Stimulated activated CD4-positive, alpha-beta T cell treated with anti-CD3 and anti-CD28 coated beads, Interleukin-1b, Interleukin-23, amount 100 ng/mL, for 1 hour (primary cell): ENCODE measurements at places on chromosomes 4 and X.

DNA sequence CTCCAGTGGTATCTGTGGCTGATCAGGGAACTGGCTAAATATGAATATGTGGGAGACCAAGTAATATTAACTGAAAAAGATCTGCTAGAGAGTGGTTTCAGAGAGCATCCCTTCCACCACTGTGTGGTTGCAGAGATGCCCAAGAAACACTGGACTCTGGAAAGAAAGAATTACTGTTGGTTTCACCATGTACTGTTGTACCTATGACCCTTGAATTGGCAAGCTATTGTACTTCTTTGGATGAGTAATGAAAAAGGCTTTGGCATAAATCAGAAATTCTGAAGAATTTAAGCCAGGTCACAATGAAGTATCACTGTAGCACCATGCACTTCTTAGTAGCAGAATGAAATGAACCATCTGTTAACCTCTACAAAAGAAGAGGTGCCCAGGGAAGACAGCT, 134.4 kb upstream of the INTU start:
- no peak for DNase-seq

DNA sequence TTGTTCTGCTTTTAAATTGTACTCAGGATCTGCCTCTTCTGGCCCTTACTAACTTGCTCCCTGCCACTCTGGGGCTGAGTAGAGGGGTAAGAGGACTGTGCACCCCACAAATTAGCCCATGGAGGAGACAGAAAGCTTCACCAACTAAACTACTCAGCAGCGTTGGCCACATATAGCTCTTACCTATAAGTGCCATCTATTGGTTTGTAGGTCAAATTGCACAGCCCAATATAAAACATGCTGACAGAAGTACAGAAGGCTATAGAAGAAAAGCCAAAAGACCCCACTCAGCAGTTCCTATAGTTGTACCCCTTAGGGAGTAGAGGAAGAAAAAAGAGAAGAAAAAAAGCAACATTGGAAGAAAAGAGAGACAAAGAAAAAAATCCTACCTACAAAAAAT, 341.2 kb upstream of the FMR1 start:
- DNase-seq, result no peak

GRCh38 chr4:170420255-170420693, 330.5 kb upstream of the AADAT start:
- no peak for DNase-seq

DNA sequence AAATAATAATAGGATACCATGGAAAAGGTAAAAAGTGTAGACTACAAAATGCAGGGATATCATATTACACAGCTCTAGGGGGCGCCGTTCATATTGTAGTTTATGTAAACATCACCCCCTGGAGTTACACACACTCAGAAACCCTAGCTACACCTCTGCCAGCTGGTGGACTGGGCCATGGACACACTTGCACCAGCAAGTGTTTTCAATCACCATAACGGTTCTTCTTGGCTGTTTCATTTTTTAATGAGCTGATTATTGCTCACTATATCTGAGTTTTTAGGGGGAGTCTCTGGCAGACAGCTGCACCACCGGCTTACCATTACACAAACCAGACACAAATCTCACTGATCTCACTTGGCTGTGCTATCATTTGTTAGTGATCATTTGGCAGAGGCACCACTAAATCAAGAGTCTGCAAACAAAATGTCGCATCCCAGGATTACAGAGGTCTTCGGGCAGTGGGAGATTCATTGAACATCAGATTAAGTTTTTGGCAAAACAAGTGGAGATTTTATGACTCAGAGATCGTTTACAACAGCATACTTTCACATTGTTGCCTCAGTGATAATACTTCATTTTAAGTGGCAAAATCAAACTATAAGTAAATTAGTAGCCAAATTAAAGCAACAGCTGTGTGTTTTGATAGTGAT, 185.7 kb downstream of the UNC5C start:
- DNase-seq, result no peak

DNA sequence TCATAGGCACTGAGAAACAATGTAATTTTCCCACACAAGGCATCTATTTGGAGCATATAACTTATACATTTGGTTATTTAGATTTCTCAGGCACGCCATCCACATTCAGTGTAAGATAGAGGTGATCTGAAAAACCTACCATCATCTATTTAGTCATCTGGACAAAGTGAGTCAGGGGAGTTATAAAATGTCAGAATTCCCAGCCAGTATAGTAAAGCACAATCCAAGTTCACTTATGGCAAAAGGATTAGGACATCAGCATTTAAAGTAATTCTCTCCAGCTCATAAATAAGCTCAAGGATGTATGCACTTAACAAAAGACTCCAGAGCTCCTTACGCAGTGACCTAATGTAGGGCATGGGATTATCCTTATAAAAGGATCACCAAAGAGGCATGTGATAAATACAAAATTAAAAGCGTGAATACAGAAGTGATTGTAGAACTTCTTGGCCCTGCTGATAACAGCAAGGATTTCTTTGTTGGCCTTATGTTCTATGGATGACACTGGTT, 65.3 kb upstream of the DCLK2 start:
- DNase-seq, result no peak

DNA sequence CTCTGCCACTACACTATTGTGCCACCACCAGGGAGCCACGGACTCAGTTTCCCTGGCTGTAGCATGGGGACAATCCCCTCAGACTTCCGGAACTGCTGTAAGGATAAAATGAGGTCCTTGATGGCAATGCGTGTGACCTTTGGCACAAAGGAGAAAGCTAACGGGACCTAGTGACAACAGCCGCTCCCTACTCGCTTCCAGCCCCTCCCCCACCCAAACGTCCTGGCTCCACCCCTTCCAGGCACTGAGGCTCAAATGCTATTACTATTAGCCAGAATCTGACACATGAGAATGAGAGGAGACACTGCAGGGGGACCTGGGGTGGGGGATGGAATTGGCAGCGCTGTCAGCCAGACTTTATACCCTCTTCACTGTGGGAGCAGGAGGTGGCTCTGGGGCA, 5.4 kb upstream of the DUSP9 start:
- no peak for DNase-seq
